ENCODE measurements at places on chromosomes 1 and 21. TPM values are rescaled to one million over a fixed set of nuclear protein-coding genes. Genes with fewer than 3 reads are reported as not detected.

- no peak for DNase-seq
These were observed 309.1 kb downstream of the MATN1 start for GRCh38 chr1:30414086-30414850.

The RERE gene
- 89.1 TPM for total RNA-seq

- no peak for DNase-seq
These were observed 38.8 kb downstream of the DIPK1A start for GRCh38 chr1:92922356-92923035.

DNA sequence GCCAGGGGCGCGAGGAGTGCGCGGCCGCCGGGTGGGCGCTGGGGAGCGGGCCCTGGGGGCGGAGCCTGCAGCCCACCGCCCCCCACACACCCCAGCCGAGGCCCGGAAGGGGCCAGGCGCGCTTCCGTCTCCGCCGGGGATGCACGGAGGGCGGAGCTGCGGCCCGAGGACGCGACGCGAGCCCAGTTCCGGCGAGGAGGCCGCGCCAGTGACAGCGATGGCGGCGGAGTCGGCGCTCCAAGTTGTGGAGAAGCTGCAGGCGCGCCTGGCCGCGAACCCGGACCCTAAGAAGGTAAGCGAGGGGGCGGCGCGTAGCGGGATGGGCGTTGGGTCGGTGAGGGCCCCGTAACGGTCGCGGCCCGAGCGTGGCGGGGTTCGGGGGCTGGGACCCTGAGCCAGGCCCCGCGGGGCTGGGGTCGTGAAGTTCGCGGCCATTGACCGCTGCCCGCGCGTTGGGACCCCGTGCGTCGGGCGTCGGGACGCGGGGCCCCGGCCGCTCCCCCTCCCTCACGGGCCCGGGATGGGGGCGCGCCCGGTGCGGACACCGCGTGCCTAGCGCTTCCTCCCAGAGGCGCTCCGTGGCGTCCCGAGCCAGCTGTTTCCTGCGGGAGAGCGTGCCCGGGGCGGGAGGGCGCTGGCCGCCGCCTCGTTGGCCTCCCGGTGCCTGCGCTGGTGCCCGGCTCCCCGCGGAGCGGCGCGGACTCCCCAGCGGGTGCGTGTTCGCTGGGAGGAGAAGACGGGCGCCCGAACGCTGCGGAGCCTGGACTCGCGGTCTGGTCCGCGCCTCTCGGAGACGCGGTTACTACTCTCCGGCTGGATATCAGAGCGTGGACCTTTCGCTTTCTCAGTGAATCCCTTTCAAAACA, at the start of gene ELOA:
Gene ELOA (plus strand): TSS at position 185 of the 866 bp plus-strand sequence. CDS start 33 bp downstream, at position 218.
- peak; percentile 92 for DNase-seq

DNA sequence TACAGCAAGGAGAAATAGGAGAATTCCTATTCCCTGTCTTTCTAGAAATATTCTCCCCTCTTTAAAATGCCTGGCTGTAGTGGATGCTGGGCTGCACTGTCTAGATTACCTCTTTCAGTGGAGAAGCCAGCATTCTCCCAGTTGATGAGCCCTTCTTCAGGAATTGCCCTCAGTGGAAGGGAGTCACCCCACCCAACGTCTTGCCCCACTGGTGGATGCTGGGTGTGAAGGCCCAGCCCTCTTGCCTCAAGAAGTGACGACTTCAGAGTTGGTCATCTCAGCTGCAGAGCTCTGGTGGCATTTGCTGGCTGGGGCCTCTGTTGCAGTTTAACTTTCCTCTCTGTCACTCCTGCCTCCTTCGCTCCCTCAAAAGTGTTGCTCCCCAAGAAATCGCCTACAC, 248.2 kb downstream of the ATG4C start:
- DNase-seq, result no peak

DNA sequence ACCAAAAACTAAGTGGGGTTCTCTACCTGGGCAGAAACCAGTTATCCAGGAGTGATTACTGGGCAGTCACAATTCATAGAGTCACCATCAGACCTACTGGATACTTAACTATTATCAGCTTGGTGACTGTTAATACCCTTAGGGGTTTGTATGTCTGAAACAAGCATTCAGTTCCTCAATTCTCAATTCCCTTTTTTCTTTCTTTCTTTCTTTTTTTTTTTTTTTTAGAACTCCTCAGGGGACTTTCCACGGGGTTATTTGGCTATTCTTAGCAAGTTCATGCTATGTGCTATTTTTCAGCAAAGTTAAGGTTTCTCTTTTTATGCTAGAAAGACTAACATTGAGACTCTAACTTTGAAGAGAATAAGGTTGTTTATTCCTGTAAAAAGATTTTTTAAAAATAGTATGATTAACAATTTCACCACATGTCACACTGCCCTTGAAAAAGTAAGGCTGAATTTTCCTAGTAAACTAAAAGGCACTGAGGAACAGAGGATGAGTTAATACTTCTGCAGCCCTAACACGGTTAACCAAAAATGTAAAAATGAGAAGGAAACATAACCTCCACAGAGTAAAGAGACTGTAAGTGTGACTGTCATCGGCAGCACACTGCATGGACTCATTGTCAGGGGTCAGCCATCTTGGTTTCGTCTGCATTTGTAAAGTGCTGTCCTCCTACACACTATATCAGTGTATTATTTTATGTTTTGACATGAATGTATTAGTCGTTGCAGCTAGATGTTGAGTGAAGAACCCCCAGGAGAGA, 310.2 kb downstream of the NTNG1 start:
- no peak for DNase-seq

The CYP4A11 gene
- total RNA-seq, result not detected

DNA sequence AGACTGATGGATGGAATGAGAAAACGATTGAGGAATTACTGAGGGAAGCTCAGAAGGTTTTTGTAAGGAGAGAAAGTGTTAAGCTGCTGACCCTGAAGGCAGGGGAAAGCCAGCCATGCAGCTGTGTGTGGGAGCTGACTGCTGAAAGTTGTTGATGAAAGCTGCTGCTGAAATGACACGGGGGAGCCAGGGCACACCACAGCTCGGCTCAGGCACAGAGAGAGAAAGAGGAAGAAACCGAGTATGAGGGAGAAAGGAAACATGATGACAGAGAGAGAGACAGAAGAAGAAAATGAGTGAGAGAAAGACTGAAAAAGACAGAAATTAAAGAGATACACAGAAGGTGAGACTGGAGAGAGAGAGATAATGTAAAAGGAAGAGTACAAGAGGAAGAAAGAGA, 115.5 kb downstream of the LRRC53 start:
- peak; percentile 70 for DNase-seq

The TEDDM1 gene
- total RNA-seq, result not detected

- no peak for DNase-seq
These were observed 10.8 kb downstream of the FYB2 start for GRCh38 chr1:56808410-56808809.

DNA sequence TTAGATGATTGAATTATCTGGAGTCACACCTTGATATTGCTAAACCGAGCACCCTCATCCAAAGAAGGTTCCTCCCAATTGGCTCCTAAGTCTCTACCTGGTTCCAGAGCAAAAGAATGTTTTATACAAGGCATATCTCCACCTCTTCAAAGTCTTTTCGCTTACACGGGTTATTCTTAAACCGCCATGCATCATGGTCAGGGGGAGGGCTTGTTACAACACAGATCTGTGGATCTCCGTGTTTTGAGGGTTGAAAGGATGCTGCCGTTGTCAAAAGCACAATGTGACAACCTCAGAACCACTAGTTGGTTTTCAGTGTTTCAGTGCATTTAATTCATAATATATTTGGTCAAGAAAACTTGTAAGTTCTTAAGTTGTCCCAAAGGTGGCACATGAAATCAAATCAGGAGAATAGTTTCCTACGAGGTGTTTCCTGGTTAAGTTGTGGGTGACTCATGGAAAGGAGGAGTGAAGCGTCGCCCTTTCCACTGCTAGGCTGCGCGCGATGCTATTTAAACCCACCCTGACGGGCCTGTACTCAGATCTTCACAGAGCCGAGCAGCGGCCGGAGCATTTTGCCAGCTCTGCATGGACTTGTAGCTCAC, 1531.6 kb upstream of the TPTE start:
- no peak for DNase-seq

DNA sequence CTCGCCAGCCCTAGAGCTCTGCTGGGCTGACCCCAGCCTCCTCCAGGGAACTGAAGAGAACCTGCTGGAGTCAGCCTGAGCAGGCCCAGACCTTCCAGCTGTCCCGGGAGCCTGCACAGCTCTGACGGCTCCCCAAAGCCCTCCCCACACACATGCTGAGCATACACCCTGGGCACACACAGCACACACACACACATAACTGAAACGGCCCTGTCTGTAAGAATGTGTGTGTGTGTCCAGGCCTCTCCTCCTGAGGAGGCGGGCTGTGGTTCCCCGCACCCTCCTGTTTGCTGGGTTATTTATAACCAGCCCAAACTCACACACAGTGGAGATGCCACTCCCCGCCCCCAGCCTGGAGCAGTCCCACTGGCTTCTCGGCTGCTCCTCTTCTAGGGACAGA, 20.2 kb downstream of the SDC3 start:
- peak; percentile 64 for DNase-seq

GRCh38 chr1:234214129-234214910, 158.9 kb upstream of the COA6 start:
- DNase-seq, result peak; percentile 31

GRCh38 chr1:44485229-44485933, 80.3 kb downstream of the RNF220 start:
- peak; percentile 38 for DNase-seq

DNA sequence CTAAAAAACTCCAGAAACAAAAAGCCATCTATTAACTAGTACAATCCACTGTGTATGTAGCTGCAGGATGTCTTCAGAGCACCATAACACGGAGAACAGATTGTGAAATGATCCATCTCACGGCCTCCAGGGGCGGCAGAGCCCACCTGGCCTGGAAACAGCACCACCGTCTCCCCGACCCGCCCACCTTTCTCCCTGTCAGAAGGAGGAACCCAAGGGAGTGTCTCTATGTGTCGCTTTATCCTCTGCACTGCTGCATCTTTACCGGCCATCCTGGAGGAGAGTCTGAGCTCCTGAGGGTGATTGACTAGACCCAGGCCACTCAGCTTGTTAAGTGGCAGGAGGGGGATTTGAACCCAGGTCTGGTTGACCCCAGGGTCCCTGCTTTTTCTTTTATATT, 405.0 kb downstream of the MATN1 start:
- DNase-seq, result no peak

DNA sequence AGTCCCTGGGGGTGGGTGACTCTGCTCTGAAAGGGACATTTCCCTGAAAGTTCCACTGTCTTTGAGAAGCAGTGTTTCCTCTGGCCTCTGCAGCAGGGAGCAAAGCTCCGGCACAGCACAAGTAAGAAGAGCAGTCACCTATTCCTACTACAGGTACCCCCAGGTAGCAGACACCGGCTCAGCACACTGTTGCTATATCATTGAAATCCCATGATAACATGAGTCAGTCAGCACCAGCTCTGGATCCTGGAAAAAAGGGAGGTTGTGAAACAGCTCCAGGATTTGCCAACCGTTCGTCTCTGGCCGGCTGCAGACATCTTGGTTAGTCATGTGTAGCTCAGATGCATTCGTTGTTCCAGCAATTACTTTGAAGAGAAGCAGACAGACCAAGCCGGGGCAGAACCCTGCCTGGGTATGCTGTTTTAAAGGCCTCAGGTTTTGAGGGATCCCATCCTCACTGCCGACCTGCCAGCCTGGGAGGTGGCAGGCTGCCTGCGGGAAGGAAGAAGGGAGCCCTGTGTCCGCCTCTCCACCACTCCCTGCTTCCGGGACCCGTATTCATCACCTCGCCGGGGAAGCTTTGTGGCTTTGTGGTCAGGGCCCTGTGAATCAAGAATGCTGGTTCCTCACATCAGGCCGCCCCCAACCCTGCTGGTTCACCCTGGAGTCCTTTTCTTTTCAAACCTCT, 139.2 kb downstream of the CLIC6 start:
- DNase-seq, result no peak

DNA sequence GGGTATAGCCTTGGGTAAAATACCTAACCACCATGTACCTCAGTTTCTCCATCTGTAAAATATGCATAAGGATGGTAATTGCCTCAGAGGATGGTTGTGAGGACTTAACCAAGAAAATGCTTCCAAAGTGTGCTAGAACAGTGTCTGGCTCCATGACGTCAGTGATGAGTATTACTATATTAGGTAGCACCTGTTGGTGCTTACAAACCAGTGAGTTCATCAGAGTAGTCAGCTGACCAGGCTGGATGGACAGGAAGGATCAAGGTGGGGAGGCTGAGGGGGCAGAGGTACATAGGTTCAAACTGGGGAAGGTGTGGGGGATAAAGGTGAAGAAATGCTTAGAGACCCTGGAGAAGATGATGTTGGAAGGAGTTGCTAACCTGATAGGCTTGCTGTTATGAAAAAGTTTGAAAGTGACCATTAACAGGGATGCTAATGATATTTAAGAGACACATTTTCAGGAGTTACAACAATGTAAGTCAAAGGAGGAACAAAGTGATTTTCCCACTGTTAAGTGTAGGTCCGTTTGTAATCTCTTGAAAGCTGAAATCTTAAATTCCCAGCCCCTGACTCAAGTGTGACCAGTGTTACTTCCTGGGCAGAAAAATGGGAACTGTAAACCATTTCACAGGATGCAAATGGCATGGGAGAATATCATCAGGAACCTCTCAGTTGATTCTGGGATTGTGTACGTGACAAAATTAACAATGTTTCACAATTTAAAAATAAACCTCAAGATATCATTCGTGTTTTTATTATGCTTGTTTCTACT, 4.4 kb downstream of the NTPCR start:
- DNase-seq, result no peak

DNA sequence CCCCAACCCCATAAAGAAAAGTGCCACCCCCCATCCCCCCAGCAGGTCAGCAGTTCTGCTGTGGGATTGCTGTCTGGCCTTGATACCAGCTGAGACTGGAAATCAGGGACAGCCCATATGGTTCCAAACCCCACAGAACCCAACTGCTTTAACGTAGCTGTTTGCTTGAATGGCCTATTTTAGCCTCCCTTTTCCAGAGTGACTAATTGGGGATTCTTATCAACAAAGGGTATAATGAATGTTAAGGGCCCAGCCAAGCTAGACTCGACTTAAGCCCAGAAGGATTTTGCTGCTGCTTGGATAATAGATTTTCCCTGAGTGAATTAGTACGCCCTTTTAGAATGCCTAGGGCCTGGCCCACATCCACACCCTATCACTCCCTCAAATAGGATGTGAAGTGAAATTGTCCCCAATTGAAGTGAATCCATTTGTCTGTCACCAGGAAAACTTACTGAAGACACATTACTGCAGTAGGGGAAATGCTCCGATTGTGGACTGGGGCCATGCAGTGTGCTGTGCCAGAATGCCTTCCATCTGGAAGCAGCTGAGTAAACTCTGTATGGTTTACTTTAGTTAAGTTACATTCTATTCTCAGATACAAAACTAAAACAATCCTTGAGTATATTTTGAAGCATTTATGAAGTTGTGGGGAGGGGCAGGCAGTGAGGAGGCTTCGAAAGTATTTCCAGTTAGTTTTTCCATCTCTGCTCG, 156.9 kb downstream of the DHRS3 start:
- peak; percentile 91 for DNase-seq

DNA sequence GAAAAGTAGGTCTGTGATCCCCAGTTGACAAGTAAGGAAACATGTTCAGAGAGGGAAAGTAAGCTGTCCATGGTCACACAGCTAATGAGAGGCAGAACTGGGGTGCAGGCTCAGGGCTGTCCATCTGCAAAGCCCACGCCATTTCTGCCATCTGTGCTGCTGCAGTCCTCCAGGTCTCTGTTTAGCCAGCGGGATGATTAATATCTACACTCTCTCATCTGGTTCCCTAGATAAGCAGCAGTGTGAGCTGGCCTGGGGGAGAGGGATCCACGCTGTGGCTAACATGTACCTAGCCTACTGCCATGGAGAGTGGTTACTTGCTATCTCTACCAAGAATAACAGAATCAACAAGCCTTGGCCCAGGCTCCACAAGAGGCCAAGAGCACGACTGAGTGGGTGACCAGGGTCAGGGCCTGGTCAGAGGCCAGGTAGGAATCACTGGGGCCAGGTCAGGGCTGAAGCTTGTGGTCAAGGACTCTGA, 75.2 kb downstream of the TRABD2B start:
- DNase-seq, result no peak

The UBL4B gene
- total RNA-seq, result not detected

- DNase-seq, result no peak
These were observed 13.6 kb upstream of the OTUD7B start for GRCh38 chr1:150024156-150024555.
